Heart right ventricle (tissue), 16 donors: ENCODE measurements at places on chromosomes 11 and 22. TPM values are rescaled to one million over a fixed set of nuclear protein-coding genes. Genes with fewer than 3 reads are reported as not detected.

DNA sequence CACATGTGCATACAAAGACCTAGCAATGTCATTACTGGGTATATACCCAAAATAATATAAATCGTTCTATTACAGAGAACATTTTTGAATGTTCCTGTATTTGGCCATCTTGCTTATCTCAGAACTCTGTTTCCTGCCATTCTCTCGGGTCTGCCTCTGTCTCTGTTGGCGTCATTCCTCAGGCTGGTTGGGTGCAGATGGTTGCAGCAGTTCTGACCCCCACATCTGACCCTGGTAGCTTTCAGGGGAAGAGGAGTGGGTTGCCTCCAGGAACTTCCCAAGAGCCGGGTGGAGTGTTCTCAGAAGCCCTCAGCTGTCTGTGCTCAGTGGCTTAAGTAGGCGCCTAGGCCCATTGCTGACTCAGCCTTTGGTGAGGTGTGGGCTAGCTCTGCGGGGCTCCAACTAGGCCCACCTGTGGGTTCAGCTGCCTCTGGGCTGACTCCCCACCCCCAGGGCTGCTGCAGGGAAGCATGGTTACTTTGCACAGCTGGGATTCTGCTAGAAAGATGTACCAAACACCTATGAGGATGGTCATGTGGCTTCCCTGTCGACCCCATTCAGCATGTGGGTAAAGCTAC, 114.0 kb downstream of the TBC1D22A start:
- no peaks in the 10 kb centered on the region for H3K27me3 ChIP-seq
- no peak overlapping the region for H3K27ac ChIP-seq

DNA sequence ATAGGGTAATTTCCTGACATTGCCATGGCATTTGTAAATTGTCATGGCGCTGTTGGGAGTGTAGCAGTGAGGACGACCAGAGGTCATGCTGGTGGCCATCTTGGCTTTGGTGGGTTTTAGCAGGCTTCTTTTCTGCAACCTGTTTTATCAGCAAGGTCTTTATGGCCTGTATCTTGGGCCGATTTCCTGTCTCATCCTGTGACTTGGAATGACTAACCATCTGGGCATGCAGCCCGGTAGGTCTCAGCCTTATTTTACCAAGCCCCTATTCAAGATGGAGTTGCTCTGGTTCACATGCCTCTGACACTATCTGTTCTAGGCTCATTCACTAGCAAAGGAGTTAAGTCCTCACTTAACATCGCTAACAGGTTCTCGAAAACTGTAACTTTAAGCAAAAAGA, 1374.2 kb downstream of the FAM181B start:
- no peak overlapping the region for H3K27ac ChIP-seq
- H3K27me3 ChIP-seq: no peaks in the 10 kb centered on the region
- H3K4me1 ChIP-seq: no peaks in the 10 kb centered on the region
- no peak for DNase-seq

GRCh38 chr11:1628506-1629325, 859 bp upstream of the KRTAP5-5 start:
- H3K4me3 ChIP-seq: no peak overlapping the region
- H3K27ac ChIP-seq: no peak overlapping the region
- peaks cover 8% of the 10 kb centered on the region for H3K4me1 ChIP-seq
- H3K27me3 ChIP-seq: peaks cover 63% of the 10 kb centered on the region
- DNase-seq: peak; percentile 47
- H3K36me3 ChIP-seq: no peaks in the 10 kb centered on the region

DNA sequence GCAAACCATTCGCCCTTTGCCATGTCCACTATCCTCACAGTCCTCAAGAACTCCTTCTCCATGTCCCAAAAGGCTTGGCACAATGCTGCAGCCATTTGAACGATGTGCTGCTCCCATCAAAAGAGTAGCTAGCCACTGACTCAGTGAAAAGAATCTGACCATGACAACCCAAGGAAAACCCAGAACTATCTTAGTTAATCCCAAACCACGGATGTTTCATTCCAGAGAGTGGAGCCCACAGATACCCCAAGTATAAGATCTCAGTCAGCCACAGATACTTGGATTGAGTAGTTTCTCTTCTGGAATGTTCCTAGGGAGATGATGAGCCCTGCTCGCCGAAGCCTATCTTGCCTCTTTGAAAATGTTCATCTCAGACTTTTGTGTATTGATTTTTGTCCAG, 176.9 kb downstream of the NAV2 start:
- no peak for DNase-seq
- no peak overlapping the region for H3K4me3 ChIP-seq
- no peaks in the 10 kb centered on the region for H3K27me3 ChIP-seq
- H3K36me3 ChIP-seq: no peaks in the 10 kb centered on the region
- no peak overlapping the region for H3K27ac ChIP-seq
- peaks cover 3% of the 10 kb centered on the region for H3K4me1 ChIP-seq

DNA sequence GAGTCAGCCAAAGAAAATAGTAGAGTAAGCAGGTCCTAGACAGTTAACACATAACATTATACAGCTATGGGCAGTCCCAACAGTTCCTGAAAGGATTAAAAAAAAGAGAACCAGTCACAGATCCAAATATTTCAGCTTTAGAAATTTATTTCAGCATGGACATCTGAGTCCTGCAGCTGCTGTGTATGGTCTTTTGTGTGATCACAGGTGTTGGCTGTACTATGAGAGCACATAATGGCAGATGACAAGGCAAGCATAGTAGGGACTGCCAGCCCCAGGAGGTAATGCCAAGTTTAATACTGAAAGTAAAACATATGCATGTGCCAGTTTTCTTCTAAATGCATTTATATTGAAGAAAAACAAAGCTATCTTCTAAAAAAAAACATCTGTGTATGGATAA, 158.1 kb downstream of the GRIA4 start:
- H3K27ac ChIP-seq: no peak overlapping the region
- DNase-seq: no peak
- no peaks in the 10 kb centered on the region for H3K27me3 ChIP-seq
- H3K4me3 ChIP-seq: no peak overlapping the region

DNA sequence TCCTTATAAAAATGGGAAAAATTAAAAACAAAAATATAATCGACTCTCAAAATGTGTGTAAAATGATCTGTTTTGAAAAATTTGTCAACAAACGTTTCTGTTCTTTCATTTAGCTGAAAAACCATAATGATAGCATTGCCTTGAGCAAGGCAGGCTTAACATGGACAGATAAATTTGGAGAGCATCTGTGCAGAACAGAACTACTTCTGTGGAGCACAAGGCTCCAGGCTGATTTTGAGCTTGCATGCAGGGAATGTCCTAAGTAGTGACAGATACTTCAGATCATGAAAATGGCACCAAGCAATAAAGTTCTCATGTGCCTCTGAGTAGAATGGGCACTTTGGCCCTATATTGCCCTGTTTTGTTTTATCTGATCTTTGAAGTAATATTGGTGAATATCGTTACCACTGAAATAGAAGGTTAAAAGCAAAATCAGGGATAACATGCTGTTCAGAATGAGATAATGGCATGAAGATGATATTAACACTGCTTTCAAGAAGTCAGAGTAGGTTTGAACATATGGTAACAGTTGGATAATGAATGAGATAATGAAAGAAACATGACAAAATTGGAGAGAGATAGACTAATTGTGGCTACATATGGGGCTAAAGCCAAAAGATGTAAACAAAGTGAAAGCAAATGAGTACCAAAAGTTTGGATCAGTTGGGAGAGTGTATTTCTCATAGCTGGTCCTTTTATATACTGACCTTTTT, 730.5 kb upstream of the CCDC179 start:
- no peaks in the 10 kb centered on the region for H3K4me1 ChIP-seq
- H3K36me3 ChIP-seq: no peaks in the 10 kb centered on the region
- no peak overlapping the region for H3K4me3 ChIP-seq
- H3K27ac ChIP-seq: no peak overlapping the region

DNA sequence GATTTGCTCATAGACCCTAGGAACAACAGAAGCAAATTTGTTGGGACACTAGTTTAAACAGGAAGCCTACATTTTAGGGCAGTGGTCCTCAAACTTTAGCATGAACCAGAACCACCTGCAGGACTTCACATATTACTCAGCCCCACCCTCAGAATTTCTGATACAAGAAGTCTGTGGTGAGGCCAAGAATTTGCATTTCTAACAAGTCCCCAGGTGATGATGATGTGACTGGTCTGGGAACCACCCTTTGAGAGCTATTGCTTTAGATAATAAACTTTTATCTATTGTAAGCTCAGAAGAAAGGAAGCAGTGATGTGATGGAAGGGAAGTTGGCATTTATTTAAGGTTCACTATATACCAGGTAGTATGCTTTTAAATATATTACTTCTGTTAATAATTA, 194.0 kb downstream of the FAM181B start:
- no peaks in the 10 kb centered on the region for H3K36me3 ChIP-seq
- DNase-seq: no peak
- no peak overlapping the region for H3K27ac ChIP-seq
- no peak overlapping the region for H3K4me3 ChIP-seq

DNA sequence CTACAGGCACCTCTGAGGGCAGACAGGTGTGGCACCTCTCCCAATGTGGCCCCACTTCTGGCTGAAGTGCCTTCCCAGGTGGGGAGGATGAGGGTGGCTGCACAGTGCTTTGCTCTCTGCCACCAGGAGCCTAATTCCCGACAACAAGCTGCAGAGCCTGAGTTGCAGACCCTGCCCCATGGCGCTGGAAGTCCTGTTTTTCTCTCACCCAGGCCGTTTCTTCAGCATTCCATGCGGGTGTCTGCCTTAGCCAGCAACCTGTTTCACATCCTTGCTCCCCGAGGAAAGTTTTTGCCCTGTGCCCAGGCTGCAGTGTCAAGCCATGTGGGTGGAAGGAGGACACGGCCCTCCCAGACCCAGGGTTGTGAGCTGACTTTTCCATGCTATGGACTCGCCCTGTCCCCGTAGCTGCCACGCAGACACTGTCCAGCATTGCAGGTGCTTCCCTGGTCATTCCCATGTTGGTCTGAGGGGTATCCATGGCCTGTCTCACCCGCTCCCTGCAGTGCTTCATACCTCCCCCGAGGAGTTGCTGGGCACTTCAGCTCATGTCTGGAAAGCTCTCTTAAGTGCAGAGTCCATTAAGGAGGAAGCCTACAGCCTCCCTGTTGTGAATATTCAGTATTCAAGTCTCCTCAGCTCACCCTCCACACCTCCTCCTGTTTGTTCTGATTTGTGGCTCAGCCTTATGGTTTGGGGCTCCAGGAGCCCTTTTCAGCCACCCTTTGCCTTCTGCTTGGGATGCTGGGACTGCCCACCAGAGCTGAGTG, 2.9 kb downstream of the DAGLA start:
- no peaks in the 10 kb centered on the region for H3K36me3 ChIP-seq
- H3K27me3 ChIP-seq: no peaks in the 10 kb centered on the region
- H3K27ac ChIP-seq: no peak overlapping the region
- no peak overlapping the region for H3K4me3 ChIP-seq

GRCh38 chr11:126192361-126192760, 19.1 kb downstream of the RPUSD4 start:
- no peak overlapping the region for H3K4me3 ChIP-seq
- H3K36me3 ChIP-seq: peaks cover 85% of the 10 kb centered on the region
- H3K27me3 ChIP-seq: no peaks in the 10 kb centered on the region
- H3K27ac ChIP-seq: no peak overlapping the region
- DNase-seq: no peak

DNA sequence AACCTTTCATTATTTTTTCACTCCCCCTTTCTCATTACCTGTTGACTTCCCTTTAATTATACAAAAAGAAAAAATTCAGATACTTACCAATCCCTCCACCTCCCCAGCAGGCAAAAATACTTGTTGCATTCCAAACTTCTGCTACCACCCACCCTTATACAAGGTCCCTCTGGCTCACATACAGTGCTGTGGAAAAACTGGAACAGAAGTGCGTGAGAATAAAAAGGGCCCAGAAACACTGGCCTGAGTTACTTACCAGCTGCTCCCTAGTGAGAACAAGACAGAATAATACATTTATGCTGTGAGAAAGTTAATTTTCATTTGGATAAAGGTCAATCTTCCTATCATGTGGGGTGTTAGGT, 46.9 kb upstream of the RAPSN start:
- H3K27ac ChIP-seq: no peak overlapping the region
- H3K4me1 ChIP-seq: peaks cover 62% of the 10 kb centered on the region
- H3K4me3 ChIP-seq: no peak overlapping the region
- H3K27me3 ChIP-seq: no peaks in the 10 kb centered on the region
- DNase-seq: no peak
- H3K36me3 ChIP-seq: no peaks in the 10 kb centered on the region

GRCh38 chr22:19103880-19104821, 18.1 kb downstream of the DGCR2 start:
- no peak overlapping the region for H3K4me3 ChIP-seq
- H3K27me3 ChIP-seq: no peaks in the 10 kb centered on the region
- H3K4me1 ChIP-seq: peaks cover 25% of the 10 kb centered on the region
- no peak for DNase-seq
- H3K27ac ChIP-seq: no peak overlapping the region

- H3K4me3 ChIP-seq: no peak overlapping the region
- no peaks in the 10 kb centered on the region for H3K4me1 ChIP-seq
- DNase-seq: no peak
- H3K36me3 ChIP-seq: no peaks in the 10 kb centered on the region
These were observed 9.1 kb upstream of the POU2AF2 start for GRCh38 chr11:111236383-111236782.

- no peak overlapping the region for H3K27ac ChIP-seq
- no peaks in the 10 kb centered on the region for H3K4me1 ChIP-seq
- no peaks in the 10 kb centered on the region for H3K36me3 ChIP-seq
- no peaks in the 10 kb centered on the region for H3K27me3 ChIP-seq
- DNase-seq: no peak
These were observed 616.6 kb downstream of the LRRC4C start for GRCh38 chr11:40842750-40843339.

GRCh38 chr11:11669233-11669846, 47.5 kb upstream of the GALNT18 start:
- H3K27me3 ChIP-seq: no peaks in the 10 kb centered on the region
- no peaks in the 10 kb centered on the region for H3K36me3 ChIP-seq
- DNase-seq: no peak
- peaks cover 9% of the 10 kb centered on the region for H3K4me1 ChIP-seq
- H3K27ac ChIP-seq: no peak overlapping the region

- H3K36me3 ChIP-seq: no peaks in the 10 kb centered on the region
- H3K27me3 ChIP-seq: no peaks in the 10 kb centered on the region
- no peak for DNase-seq
- H3K4me3 ChIP-seq: no peak overlapping the region
- no peak overlapping the region for H3K27ac ChIP-seq
- H3K4me1 ChIP-seq: no peaks in the 10 kb centered on the region
These were observed 257.7 kb upstream of the CCDC90B start for GRCh38 chr11:83543706-83544439.

- no peak overlapping the region for H3K4me3 ChIP-seq
- no peak for DNase-seq
- H3K36me3 ChIP-seq: peaks cover 9% of the 10 kb centered on the region
- peak overlapping the region; percentile 45 for H3K27ac ChIP-seq
- H3K27me3 ChIP-seq: no peaks in the 10 kb centered on the region
- H3K4me1 ChIP-seq: peaks cover 91% of the 10 kb centered on the region
These were observed 114.9 kb downstream of the ETS1 start for GRCh38 chr11:128472128-128473089.

FGF4 gene
- polyA plus RNA-seq: not detected

CADM1 gene
- 10.2 TPM for polyA plus RNA-seq

PTGDR2 gene
- polyA plus RNA-seq: 5.7 TPM

RASL10A gene
- polyA plus RNA-seq: 3.1 TPM

NPTXR gene
- polyA plus RNA-seq: 9.2 TPM

SMTNL1 gene
- polyA plus RNA-seq: not detected

FKBP2 gene
- 404 TPM for polyA plus RNA-seq

SLCO2B1 gene
- polyA plus RNA-seq: 7.2 TPM

MMP26 gene
- polyA plus RNA-seq: not detected
